ENCODE measurements at places on chromosomes 5 and 9.

DNA sequence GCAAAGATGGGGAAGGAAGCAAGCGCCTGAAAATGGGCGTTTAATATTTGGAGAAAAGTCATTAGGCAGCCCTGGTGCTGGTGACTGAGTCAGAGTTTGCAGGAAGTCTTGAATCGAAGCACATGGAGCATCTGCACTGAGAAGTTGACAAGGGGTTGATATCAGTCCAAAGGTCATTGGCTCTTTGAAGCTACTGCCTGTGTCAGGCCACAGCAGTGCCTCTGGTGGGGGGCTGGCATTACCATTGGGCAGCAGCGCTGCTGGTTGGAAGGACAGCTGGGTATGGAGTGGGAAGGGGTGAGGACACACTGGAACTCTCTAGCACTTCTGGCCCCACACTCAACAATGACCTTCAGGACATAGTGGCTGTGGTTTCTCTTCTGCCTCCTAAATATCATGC lies 150.4 kb upstream of the ERCC6L2 start:
- no peak for DNase-seq

- DNase-seq, result no peak
Measured at GRCh38 chr5:108459769-108460168, 77.9 kb upstream of the FBXL17 start.

- DNase-seq, result peak; percentile 6
Measured at GRCh38 chr5:174951151-174951780, 226.9 kb downstream of the MSX2 start.

DNA sequence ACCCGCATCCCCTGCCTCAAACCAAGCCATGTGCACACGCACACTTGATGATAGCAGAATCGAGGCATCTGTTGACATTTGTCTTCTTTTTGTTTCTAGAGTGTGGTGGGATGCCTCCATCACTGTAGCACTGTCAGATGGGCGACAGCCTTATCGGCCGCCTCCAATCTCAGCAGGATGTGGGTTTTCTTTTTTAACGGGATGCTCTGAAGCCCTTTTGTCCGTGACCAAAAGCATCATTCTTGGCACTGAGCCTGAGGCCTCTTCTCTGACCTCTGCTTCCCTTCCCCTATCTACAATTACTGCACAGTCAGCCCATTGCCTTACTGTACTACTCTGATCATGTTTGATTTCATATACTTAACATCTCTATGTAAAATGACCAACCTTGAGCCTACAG lies 78.3 kb downstream of the LMNB1 start:
- peak; percentile 17 for DNase-seq

GRCh38 chr5:3187771-3188425 lies 407.7 kb upstream of the IRX1 start:
- no peak for DNase-seq

DNA sequence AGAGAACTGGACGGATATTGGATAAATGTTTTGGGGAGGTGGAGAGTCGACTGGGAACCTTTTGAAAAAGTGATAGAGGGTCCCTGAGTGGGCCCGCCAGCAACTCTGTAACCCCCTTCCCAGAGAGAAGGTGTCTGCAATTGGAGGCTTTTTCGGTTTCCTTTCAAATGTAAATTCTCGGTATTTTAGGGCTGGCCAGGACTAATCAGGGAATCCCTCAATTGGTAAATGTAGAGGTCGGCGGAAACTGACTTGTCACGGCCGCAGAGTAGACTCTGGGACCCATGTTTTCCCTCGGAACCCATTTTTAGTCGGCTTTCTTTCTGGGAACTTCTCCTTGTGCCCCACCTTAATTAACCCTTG lies 524 bp downstream of the CCNB1 start:
- no peak for DNase-seq

DNA sequence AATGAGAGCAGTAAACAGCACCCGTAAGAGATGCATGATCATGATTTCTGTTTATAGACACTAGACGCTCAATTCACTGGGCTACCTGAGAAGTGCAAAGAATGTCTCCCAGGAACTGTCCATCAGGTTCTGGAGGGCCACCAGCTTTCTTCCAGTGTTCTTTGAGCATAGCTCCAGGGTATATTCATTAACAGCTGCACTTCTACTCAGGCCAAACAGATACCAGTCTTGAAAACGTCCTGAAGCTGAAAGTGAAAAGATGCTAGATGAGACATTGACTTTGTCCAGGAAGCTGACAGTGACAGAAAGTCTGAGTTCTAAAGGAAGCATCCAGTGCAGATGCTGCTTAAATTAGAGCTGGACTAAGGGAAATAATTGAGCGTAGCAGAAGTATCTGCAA lies 488.7 kb upstream of the TYRP1 start:
- DNase-seq, result no peak

GRCh38 chr5:73171495-73171894 lies 1.5 kb upstream of the TMEM174 start:
- DNase-seq, result no peak

DNA sequence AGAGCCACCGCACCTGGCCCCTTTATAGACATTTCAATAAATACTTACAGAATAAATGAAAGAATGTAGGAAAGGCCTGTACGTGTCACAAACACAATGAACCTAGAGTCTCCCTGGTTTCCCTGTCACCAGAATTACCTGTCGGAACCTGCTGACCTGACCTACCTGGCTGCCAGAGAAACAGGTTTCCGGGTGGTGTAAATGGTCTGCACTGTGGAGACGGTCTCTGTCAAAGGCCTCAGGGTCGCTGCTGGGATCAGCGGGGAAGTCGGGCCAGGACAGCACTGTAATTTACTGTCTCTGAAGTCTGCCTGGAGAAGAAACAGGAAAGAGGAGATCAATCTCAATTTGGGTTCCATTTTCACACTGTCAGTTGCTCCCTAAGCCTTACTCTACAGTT lies 9.3 kb upstream of the FRRS1L start:
- DNase-seq, result no peak

DNA sequence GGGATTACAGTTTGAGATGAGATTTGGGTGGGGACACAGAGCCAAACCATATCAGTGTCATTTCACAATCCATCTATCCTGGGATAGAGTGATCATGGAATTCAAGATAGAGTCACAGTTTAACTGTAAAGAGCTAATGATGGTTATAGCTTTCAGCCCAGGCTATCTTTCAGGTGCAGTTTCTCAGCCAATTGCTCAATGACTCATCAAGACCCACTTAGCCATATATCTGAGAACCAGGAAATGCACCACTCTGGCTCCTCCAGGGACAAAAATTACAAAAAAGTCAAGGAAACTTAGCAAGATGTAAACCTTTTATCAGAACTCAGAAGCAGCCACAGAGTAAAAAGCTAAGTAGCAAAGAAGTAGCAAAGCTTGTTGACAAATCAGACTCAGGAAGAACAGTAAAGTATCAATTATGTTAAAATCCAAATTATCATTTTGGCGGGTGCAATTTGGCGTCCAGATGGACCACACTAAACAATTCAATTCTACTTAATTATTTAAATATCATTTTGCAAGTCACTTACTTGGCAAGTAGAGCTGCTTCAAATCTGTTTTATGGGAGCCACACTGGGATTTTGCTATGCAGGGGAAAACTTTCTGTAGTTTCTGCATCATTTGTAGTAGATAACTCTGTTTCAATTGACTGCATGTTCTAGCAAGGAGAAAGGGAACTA lies 169.4 kb downstream of the TLE1 start:
- DNase-seq, result no peak

GRCh38 chr9:136016572-136017288 lies 55.6 kb upstream of the UBAC1 start:
- no peak for DNase-seq

DNA sequence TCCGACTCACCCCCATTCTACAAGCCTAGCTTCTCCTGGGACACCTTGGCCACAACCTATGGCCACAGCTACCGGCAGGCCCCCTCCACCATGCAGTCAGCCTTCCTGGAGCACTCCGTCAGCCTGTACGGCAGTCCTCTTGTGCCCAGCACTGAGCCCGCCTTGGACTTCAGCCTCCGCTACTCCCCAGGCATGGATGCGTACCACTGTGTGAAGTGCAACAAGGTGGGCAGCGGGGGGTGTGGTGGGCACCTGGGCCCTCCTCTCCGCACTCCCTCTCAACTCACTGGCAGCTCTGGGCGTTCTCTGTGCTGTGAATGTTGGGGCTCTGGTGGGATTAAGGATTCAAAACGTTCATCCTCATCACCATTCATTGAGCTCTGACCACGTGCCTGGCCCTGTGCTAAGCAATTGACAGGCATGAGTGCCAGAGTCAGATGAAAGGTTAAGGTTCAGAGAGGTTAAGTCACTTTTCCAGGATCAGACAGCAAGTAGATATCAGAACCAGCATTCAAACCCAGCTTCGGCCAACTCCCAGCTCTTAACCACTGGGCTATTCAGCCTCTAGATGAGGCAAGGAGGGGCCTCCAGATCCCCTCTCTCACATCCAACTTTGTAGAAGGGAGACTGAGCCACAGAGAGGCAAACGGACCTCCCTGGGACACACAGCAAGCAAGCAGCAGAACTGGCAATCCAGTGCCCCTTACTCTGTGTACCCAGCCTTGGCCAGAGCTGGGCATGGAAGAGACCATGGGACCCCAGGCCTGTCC lies 9.9 kb downstream of the GFI1B start:
- DNase-seq, result no peak

GRCh38 chr5:155943516-155944407 lies 383.2 kb upstream of the SGCD start:
- DNase-seq, result peak; percentile 22

DNA sequence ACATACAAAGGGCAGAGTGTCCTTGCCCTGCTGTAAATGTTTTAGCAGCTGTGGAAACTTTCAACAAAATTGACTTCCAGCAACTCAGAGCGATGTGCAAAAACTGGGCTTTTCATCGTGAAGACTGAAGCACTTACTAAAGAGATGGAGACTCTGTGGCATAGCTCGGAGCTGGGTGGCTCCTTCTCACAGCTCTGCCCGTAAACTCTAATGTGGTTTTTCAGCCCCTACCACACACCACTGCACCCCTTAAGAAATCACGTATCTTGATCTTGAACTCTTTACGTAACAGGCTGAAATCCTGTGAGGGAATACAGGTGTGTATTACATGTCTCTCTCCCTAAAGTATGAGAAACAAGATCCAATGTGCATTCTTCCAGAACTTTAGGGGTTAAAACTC lies 124.4 kb downstream of the MEF2C start:
- DNase-seq, result no peak

DNA sequence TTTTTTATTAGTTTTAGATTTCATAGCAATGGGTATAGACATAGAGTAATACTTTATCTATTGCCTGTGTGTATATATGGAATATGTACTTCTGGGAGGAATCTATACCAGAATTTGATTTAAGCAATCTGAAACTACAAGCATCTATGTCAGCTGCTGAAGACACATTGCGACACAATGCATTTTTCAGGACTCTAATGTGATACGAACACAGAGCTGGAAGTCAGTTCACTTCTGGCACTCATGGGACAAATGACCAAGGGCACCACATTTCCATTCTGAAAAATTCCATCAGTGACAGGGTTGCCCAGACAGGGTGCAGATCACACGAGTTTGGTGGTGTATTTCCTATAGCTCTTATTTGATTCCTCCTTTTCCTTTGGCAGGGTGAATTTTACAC lies 259.5 kb downstream of the NTRK2 start:
- no peak for DNase-seq

DNA sequence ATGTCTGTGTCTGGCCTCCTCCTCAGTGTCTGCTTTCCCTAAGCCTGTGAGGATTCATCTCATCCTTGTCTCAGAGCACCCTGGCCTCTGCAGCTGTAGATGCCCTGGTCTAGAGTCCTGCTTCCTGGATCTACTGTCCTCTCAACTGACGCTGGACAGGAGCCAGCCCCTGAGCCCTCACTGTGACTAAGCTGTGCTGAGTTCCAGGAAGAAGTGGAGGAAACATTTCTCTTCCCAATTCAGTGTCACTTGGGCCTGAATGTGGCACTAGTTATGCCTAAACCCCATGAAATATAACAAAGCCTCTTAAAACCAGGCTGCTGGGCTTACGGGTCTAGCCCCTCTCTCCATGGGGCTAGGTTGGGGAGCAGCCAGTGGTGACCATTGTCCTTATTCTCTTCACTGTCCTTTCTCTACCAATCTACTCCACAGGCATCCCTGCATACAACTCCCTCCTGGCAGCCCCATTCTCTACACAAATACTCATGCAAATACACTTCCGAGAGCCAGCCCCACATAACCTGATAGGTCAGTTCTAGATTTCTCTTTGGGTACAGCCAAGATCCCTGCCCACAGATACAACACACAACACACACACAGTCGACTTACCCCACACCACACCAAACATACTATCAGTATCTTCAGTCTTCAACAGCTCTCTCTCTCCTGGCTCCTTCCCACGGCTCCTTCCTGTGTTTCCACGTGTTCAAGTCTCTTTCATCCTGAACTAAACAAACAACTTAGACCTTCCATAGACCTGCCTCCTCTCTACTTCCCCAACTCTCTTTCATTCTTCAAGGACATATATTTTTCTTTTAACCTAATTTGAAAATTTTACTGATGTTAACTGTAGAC lies 220.8 kb downstream of the SNX18 start:
- no peak for DNase-seq

- no peak for DNase-seq
Measured at GRCh38 chr5:93164690-93165089, 416.3 kb downstream of the NR2F1-AS1 start.

DNA sequence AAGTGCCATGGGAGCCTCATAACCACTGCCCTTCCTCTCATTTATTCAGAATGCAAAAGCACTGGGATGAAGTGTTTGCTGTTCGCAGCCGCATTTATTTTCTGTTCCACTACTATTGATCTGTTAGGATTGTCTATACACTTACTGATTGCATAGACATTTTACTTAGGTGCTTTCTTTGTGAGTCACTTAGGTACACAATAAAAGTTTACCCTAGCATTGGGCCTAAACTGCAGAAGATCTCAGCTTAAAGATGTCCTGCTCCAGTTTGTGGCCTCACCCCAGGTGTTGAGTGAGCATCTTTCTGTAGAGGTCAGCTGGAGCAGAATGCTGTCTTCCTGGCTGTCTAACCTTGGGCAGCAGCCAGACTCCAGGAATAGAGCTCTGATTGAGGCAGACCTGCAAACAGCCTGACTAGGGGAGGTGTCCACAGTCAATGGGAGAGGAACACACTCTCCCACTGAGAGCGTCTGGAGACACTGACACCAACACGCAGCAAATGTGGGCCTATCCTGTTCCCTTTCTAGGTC lies 54.0 kb downstream of the GPR21 start:
- no peak for DNase-seq

Data from naive thymus-derived CD4-positive, alpha-beta T cell (primary cell).